Natural killer cell treated with Interleukin-12 subunit alpha and Interleukin-12 subunit beta and Interleukin-15 and Interleukin-18, amount 100 ng/mL, for 72 hours (primary cell): ENCODE measurements at places on chromosomes 2 and 18. TPM values are rescaled to one million over a fixed set of nuclear protein-coding genes. Genes with fewer than 3 reads are reported as not detected.

DNA sequence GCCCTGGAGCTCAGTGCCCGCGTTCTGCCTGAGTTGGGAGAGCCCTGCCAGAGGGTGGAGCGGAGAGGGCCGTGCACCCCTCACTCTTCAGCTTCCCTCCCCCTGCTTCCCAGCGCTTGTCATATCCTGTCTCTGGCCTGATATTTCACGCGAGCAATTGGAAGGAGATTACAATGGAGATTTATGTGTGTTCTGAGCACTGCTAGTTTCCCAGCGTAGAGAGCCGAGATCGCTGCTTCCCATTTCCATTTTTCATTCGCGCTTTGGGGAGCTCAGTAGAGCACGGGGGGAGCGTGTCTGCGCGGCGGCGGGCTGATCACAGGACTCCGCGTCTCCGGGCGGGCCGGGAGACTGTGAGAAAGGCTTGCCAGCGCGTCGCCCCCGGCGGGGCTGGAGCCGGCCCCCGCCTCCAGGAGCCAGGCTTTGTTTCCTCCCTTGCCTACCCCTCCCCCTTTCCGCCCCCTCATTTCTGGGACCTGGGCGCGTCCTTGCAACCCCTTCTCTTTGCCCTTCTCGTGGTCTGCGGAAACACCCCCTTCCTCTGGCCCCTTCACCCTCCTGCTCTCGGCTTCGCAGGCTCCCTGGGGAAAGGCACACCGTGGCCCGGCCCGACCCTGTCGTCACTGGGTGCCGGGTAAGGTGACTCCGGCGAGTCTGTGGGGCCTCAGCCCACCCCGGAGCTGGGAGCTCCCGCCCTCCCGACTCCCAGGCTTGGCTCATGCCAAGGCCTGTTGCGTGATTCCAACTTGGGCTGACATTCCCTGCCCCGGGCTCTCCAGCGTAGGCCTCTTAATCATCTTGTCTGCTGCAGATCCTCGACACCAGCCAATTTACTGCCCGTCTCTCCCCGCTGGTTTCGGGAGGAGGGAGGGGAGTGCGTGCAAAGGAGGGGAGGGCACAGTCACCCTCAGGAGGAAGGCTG lies 5.8 kb downstream of the DLX2 start:
- DNase-seq, result no peak

- no peak for DNase-seq
Observed at GRCh38 chr2:230205721-230206120, 14.1 kb downstream of the SP110 start.

DNA sequence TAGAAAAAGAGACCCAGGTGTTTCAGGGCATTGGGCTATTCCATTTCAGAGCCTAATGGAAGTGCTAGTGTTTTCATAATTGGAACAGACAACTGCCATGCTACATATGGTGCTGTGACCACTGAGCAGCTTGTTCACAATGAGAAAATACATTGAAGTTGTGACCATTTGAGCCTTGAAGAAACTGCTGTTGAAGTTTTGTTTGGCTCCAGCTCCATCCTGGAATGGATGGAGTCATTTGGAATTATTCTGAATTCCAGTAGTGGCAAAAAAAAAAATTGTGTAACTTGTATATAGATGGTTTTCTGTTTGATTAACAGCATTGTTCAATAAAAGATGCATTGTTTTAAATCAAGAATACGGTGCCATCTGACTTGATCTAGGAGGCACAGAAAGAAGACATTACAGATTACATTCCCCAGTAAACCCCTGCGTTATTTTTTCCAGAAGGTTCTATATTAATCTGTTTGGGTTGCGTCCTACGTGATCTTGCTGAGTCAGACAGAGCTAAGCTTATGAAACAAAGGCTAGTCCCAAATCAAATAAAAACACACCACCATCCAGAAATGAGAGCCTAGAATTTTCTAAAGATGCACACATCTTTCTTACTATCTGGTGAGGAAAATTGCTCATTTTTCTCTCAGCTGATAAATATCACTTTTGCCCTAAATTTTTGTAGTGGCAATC lies 19.2 kb downstream of the FMNL2 start:
- no peak for DNase-seq

GRCh38 chr2:176390276-176391147 lies 121.3 kb downstream of the MTX2 start:
- DNase-seq, result no peak

DNA sequence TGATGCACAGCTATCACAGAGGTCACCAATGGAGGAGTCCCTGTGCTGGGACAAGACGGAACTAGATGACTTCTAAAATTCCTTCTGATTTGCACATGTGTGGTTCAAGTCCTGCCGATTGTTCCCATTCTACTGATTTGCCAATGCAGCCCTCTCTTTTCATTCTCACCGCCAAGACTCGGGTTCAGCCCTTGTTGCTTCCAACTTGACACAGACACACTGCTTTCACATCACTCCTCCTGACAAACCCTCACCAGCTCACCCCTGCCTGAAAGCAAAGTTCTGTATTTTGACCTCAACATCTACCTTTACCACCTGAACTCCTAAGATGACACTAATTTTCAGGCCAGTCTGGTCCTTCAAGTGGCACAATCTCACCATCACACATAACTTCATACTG lies 25.5 kb downstream of the REEP1 start:
- no peak for DNase-seq

DNA sequence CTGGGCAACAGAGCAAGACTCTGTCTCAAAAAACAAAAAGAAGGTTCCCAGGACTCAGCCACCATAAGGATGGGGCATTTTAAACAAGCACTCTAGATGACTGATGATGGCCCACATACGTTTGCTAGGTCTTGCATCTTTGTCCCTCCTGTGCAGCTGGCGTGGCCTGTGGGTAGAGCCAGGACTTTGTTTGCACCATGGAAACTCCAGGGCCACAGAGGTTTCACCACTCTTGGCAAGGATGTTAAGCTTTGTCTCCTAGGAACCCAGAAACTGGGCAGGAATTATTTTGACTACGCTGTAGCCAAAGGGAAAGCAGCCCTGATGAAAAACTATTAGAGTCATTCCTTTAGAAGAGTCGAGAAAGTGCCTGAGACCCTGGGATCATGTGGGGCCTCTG lies 75.3 kb upstream of the STPG4 start:
- DNase-seq, result no peak

GRCh38 chr2:225400060-225400511 lies 576 bp downstream of the NYAP2 start:
- no peak for DNase-seq

DNA sequence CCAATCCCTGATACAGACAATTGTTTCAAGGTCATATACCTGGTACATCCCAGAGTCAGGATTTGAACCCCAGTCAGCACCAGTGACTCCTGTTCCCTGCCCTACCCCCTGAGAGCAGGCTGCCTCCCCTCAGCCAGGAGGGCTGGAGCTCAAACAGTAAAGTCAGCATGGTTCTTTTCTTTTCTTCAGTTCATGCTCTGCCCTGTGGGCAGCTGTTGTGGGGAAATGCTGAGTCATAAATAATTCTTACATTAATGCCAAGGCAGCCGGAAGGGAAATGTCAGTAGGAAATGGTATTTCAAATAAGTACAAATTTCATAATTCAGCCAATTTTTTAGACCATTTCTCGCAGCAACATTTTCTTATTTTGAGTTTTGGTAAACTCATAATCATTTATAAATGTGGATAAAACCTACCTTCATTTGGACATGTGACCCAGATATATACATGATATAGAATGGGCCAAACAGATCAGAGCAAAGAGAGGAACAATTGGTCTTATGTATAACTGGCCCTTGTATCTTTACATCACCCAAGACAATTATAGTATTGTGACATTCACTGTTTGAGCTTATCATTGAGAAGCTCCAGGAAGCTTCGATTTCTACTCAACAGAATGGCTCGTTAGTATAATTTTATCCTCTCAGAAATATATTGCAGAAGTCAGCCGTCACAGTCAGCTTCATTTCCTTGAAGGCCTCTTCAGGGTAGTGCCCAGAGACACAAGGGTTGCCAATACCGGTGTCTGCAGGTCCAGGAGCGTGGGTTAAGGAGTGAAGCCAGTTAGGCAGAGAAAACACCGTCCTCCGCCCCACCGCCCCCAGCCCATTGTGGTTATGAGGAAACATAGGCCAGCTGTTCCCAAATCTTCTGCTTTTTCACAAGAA lies 28.0 kb upstream of the SCYGR1 start:
- no peak for DNase-seq

DNA sequence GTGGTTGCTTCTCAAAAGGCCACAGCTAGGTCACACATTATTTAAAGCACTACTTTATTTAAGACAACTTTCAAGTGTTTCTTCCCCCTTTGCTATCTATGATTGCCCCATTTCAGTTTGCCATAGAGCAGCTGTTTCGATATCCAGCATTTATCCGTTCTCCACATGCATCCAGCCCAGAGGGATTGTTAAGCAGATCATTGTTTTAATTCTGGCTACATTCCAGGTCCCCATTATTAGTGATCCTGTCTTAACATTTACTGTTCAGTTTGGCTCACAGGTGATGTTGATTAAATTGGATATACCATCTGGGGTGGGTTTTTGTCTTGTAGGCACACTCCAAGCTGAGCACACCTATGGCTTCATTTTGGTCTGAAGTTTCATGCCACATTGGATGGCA lies 638.7 kb downstream of the ZEB2 start:
- DNase-seq, result no peak

DNA sequence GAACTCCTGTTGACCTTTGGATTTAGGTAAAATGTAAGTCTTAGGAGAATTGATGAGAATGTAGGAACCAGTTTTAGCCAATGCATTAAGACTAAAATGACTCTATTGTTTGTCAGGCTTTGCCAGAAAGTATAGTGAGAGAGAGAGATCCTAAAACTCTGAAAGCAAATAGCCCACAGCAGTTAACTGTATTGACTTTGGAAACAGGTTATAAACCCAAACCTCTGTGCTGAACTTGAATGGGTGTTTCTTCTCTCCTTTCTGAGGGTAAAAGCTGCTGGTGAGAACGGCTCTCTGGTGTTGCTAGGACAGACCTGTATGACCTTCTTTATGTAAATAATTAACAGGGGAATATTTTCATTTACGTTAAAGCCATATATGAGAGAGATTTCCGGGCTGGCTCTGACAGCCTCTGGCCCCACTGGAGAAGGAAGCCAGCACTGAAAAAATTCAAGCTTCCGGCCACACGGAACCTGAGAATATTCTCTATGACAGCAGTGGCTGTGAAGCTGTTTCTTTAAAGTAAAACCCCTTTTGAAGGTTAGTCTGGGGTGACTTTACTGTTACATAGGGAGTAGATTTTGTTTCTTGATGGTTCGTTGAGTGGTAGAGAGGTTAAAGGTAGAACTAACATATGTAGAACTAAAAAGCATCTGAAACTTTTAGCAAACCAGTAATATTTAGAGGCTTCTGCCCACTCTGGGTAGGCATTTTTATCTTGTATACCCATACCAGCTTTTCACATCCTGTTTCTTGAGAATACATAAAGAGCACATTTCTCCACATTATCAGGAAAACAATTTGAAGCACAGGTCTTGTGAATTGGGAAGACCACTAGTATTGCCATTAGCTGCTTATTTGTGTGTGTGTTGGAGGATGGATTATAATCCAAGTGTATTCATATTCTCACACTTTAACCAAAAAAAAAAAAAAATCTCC lies 123.8 kb downstream of the SPTBN1 start:
- DNase-seq, result peak; percentile 75

DNA sequence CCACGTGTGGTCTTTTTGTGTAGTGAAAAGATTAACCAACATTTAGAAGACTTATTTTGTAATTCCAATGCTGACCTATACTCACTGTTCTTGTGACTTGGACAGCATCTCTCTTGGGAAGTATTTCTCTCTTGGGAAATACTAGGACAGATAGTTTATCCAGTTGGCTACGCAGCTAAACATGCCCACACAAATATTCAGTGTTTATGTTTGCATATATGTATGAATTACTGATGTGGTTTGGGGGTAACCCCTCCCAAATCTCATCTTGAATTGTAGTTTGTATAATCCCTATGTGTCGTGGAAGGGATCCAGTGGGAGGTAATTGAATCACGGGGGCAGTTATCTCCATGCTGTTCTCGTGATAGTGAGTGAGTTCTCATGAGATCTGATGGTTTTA lies 2062.3 kb upstream of the CELF4 start:
- DNase-seq, result no peak

DNA sequence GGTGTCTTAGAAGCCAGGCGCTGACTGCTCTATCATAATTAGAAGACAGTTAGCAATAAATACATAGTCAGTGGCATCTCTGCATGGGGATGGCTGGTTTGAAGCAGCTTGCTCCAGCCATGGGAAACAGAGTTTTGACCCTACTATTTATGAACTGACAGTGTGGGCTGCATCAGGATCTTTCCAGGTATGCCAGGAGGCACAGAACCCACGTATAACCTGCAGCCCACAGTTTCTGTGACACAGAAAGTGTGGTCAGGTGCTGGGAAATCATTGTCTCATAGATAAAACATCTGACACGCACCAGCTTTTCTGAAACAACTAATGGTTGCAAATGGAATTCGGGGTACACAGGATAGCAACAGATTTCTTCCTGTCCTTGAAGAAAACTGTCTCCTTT lies 34.7 kb downstream of the INPP4A start:
- no peak for DNase-seq

- DNase-seq, result no peak
Observed at GRCh38 chr2:43458014-43458628, 137.7 kb downstream of the THADA start.

DNA sequence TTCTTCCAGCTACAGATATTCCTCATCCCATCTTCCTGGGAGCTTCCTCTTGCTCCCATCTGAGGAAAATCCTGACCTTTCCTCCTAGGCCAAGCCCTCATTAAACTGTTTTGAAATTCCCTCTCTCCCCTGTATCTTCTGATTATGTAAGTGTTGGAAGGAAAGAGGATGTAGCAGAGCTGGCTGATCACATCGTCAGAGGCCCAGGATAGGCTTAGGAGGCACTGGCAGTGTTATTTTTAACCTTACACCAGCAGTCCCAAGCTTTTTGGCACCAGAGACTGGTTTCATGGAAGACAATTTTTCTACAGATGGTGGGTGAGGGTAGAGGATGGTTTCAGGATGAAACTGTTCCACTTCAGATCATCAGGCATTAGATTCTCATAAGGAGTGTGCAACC lies 630.4 kb downstream of the EPHA4 start:
- no peak for DNase-seq

GRCh38 chr2:54073796-54074195 lies 41.6 kb upstream of the ACYP2 start:
- DNase-seq, result no peak

GRCh38 chr18:61833387-61833786 lies 59.4 kb downstream of the RNF152 start:
- DNase-seq, result no peak

The GPR35 gene
- 7.6 TPM for total RNA-seq

The ANKRD29 gene
- total RNA-seq, result not detected

The FARP2 gene
- total RNA-seq, result 49.2 TPM

The IL36B gene
- total RNA-seq, result not detected

The HOXD4 gene
- total RNA-seq, result not detected

The FAP gene
- total RNA-seq, result not detected

The CCDC142 gene
- total RNA-seq, result 31.8 TPM
